ENCODE measurements at places on chromosomes 6 and 20.

- DNase-seq: no peak
Measured at GRCh38 chr6:53115741-53116140, 32.9 kb downstream of the GCM1 start.

DNA sequence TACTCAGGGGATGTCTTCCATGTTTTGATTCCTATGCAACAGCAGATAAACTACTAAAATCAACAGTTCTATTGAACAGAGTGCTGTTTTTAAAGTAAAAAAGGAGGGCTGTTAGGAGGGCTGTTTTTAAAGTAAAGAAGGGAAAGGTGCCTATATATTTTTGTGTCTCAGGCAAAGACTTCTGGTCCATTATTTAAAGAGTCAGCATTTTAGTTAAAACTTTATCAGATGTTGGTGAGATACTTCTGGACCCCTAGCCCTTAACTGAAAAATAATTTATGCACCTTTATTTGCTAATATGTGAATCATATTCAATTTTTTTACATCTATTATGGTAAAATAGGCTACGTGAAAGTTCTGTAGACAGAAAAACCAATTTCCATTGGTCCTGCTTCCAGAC, 144.8 kb downstream of the MOXD1 start:
- DNase-seq: no peak

- DNase-seq: no peak
Measured at GRCh38 chr20:24984961-24985640, 7.5 kb downstream of the APMAP start.

DNA sequence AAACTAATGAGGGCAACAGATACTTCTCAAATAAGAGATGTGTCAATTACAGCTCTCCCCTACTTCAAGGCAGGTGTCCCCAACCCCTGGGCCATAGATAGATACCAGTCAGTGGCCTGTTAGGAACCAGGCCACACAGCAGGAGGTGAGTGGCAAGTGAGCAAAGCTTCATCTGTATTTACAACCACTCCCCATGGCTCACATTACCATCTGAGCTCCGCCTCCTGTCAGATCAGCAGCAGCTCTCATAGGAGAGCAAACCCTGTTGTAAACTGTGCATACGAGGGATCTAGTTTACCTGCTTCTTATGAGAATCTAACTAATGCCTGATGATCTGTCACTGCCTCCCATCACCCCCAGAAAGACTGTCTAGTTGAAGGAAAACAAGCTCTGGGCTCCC, 422.1 kb downstream of the GJA1 start:
- no peak for DNase-seq

DNA sequence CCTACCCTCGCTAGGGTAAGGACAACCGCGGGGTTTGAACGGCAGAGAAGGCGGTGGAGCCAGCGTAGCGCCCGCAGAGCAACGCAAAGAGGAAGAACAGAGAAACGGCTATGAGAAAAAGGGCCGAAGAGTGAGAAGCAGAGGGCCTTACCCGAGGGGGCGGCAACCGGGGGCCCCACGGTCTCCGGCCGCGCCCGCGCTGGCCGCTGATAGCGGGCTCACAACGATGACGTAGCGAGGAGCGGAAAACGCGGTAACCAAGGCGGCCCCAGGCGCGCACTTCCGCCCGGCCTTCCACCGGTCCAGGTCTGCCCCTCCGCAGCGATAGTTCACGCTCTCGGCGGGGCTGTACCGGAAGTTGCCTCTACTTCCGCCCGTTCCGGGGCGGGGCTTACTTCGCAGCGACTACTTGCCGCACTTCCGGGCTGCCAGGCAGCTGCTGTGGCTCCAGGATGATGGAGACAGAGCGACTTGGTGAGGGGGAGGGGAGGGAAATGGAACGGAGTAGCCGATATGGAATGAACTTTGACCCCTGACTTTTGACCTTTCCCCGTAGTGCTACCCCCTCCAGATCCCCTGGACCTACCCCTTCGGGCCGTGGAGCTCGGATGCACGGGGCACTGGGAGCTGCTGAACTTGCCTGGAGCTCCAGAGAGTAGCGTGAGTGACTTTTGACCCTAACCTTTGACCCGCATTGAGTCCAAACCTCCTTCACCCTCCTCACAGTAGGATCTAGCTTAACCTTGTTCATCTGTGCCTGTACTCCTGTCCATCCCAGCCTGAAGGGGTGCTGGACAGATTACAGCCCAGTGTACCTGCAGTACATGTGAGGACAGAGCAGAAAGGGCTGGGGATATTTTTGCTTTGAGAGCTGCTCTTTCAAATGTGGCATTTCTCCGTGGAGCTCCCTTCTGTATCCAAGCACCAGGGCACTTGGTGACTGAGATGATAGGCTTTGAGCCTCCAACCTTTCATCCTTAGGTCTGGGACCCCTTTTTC, at the start of the genes NELFE and SKIC2:
Gene NELFE (minus strand): TSS at position 231 of the 999 bp plus-strand sequence. CDS start 525 bp downstream, outside the sequence.
Gene SKIC2 (plus strand): TSS at position 435 of the 999 bp plus-strand sequence. CDS start 18 bp downstream, at position 453.
- DNase-seq: peak; percentile 99

GRCh38 chr6:139736325-139736906, 362.0 kb upstream of the CITED2 start:
- no peak for DNase-seq

DNA sequence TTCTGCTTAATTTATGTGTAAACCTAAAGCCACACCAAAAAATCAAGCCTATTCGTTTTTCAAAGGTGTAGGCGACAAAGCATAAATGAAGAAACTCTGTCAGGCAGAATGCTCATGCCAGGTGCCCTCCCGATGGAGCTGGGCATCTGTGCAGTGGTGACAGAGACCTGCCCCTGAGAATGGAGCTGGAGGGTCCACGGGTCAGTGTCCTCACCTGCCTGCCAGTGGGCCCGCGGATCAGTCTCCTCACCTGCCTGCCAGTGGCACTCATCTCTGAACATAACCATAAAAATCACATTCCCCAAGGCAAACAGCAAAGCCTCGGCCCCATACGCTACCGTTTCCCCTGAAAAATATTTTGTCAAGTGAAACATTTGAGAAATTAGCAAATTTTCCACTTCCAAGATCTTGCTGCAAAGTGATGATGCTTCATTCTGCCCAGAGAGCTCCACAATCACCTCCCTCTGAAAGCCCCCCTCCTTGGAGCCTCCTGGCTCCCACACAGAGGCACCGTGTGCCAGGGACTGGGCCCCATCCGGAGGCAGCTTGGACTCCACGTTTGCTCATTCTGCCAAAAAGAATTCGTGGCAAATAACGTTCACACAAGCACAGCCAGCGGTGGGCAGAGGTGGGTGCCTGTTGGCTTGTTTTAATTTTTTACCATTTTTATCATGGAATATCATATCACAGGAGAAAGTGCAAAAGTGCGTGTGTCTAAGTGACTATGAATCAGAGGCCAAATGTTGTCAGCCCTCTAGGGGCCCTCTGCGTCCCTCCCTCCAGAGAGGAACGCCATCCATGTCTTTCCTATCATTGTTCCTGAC, 88.8 kb downstream of the YTHDF1 start:
- DNase-seq: no peak

- no peak for DNase-seq
Measured at GRCh38 chr6:14968056-14968637, 277.7 kb upstream of the JARID2 start.

DNA sequence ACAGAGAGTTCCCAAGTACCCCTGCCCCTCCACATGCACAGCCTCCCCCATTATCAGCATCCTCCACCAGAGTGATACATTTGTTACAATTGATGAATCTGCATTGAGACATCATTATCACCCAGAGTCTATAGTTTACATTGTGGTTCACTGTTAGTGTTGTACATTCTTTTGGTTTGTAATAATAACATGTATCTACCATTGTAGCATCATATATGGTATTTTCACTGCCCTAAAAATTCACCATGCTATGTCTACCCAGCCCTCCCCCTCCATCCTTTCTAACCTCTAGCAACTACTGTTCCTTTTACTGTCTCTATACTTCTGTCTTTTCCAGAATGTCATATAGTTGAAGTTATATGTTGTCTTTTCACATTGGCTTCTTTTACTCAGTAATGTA, 273.9 kb upstream of the RNF217 start:
- DNase-seq: no peak

DNA sequence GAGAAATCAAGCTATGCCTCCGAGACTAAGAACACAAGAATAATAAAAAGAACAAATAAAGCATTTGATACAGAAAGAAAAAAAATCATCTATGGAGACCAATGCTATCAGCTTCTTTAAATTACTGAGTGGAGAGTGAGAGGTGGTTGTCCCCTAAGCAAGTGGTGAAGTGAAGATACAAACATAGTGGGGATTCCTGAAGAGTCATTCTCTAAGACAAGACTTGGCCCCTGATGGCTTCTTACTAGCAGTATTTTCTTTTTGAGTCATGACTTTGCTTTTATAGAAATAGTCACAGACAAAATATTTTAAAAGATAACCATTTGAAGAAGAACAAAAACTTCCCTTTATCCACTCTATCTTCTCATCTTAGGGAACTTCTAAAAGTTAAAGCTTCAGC, 261.4 kb upstream of the PRDM1 start:
- no peak for DNase-seq

DNA sequence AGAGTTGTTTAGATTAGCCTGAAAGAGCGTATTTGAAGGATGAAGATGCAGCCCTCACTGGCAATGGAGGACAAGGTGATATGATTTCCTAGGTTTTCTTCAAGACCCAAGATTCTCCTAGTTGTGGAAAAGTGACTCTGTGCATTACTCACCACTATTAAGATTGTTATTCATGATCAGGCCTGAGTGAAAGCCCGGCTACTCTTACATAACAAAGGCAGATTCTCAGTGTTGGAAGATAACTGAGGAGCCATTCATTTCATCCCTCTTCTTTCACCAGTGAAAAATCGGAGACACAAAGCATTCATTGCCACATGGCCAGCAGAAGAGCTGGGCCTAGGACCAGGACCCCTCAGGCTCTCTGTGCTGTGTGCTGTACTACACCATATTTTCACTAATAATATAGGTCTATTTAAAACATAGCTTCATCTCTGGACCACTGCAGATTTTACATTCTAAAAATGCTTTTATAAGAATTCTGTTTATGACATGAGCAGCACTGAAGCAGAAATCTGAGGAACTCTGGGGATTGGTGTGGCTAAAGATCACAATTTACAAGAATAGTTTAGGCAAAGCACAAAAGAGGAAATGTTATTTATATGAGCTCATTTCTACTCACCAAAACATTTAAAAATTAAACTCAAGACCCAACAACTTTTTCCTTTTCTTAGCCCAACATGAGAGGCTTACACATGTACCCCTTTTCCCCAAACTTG, 181.9 kb upstream of the CCN2 start:
- peak; percentile 22 for DNase-seq

GRCh38 chr20:48348022-48348421, 479.8 kb downstream of the PREX1 start:
- DNase-seq: no peak

DNA sequence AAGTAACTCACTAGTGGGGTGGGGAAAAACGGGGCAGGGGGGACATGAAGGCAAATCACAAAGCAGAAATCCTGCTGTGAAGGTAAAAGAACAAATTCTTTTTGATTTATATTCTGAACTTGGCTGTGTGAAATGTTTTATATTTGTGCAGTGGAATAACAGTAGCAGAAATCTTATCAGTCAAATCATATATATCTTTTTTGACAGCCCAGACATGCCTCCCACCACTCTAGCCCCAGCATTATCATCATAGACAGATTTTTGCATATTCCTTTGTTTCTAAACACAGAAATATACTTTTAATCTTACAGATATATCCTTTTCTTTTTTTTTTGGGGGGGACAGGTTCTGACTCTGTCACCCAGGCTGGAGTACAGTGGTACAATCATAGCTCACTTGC, 97.4 kb downstream of the PREP start:
- no peak for DNase-seq

DNA sequence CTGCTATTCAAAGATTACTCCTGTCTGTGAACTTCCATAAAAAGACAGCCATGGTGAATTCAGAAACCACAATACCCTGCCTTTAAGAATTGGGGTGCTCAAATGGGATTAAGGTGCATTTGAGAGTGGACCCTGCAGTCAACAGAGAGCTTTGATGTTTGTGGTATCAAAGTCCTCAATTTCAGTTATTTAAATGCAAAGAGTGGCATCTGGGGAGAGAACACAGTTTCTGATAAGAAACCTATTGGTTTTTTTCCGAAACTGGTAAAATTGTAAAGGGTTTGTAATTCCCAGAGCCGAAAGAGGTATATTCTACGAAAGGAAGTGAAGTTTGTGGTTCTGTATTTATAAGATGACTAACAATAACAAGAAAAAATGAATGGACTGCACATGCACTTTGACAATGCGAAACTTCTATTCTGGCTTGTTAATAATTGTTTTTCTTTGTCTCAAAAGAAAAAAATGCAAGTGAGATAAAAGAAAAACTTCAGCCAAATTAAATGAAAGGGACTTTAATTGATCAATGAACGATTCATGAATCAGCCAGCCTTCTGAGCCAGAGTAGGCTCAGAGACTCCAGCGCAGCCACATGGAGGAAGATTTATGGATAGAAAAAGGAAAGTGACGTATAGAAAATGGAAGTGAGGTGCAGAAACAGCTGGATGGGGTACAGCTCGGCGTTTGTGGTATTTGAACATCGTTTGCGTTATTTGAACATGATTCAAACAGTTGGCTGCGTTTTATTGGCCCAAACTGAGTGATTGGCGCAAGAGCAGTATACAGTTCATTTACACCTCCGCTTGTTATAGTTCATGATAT, 70.5 kb upstream of the DUSP22 start:
- no peak for DNase-seq

- DNase-seq: no peak
Measured at GRCh38 chr6:33878562-33878961, 74.8 kb upstream of the MLN start.

GRCh38 chr6:90000864-90001731, 106.8 kb downstream of the GJA10 start:
- no peak for DNase-seq

GRCh38 chr6:4017058-4017739, 61.7 kb downstream of the FAM217A start:
- no peak for DNase-seq

DNA sequence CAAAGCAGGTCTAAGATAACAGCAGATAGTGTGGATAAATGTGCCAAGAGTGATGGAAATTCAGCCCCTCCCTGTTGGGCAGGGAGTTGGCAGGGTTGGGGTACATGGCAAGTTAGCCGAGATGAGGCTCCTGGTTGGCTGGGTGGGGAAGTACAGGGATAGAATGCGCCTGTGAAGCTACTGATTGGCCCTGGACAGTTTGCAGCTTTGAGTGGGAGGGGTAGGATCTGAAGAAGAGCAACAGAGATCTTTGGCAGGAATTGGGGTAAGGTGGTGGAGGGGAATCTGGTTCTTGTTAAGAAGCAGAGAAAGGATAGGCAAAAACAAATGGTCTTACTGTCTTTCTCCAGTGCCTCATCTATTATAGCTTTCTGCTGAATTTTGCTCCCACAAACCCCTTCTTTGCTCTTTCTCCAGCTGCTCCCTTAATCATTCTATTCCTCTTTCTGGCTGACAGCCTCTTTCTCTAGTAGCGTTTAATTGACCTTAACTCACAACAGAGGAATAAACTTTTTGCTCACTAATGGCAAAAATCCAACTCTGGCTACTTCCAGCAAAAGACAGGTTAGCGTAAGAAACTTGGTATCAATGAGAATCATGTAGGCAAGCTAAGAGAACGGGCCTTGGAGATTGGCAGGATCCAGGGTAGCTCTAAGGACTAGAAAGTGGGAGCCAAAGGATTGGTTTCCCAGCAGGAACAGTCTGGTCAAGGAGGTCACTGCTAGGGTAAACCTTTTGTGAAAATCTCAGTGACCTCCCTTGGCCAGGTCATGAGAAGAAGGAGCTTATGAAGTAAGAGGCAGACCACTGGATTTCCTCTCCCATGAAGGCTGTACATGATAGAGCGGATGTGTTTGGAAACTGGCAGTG, 86.3 kb upstream of the CARMIL1 start:
- DNase-seq: no peak
